ENCODE measurements at places on chromosomes 1 and 21.

DNA sequence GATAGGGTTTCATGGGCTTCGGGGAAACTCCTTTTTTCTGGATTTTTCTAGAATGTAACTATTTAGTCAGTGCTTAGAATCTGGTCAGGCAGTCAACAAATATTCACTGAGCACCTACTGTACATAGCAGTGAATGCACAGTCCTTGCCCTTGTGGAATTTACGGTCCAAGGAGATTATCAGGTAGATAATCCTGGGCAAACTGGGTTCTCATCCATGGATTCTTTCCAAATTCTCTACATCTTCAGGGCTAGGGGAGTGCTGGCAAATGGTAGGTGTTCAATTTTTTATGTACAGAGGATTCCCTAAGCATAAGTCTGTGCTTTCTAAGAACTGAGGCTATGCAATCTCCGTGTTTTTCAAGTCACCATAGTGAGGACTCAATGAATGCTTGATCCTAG lies 140.7 kb upstream of the CD34 start:
- no peak for DNase-seq

GRCh38 chr21:41648591-41649031 lies 118.2 kb downstream of the RIPK4 start:
- no peak for DNase-seq

- DNase-seq, result peak; percentile 80
Measured at GRCh38 chr1:231970684-231971083, 344.1 kb downstream of the DISC1 start.

DNA sequence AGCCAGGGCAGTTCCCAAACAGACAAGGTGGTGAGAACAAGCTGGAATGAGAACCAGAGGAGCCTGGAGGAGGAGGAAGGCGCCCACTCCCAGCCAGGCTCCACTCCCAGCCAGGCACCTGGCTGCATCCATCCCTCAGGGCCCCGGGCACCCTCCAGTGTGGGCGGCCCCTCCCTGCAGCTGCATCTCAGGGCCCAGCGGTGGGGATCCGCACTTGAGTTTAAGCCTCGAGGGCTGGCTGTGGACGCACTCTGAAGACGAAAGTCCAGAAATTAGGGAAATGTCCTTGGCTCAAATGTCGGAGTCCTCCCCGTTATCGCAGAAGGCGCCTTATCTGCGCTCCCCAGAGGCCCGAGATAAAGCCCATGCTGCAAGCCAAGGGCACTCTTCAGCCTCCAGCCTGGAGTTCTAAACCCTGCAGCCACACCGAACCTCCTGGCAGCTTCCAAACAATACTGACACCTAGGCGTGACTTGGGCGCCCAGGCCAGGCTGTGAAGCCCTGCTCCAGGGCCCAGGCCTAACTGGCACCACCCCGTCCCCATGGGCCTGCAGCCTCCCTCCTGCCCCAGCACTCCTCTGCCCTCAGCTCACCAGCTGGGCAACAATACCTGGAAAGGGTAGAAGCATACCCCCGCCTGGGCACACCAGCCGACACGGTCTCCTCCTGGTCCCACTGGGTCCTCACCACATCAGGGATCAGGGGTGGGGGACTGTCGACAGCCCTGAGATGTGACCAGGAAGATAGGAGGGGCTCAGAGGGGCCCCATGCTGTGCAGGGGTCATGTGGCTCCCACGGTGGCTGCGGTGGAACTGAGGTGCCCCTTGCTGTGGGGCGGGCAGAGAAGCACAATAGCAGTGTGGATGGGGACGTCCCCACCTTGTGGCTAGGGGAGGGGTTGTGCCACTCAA lies 184.8 kb upstream of the VAMP3 start:
- DNase-seq, result no peak

GRCh38 chr1:241598249-241598648 lies 41.9 kb downstream of the CHML start:
- no peak for DNase-seq

DNA sequence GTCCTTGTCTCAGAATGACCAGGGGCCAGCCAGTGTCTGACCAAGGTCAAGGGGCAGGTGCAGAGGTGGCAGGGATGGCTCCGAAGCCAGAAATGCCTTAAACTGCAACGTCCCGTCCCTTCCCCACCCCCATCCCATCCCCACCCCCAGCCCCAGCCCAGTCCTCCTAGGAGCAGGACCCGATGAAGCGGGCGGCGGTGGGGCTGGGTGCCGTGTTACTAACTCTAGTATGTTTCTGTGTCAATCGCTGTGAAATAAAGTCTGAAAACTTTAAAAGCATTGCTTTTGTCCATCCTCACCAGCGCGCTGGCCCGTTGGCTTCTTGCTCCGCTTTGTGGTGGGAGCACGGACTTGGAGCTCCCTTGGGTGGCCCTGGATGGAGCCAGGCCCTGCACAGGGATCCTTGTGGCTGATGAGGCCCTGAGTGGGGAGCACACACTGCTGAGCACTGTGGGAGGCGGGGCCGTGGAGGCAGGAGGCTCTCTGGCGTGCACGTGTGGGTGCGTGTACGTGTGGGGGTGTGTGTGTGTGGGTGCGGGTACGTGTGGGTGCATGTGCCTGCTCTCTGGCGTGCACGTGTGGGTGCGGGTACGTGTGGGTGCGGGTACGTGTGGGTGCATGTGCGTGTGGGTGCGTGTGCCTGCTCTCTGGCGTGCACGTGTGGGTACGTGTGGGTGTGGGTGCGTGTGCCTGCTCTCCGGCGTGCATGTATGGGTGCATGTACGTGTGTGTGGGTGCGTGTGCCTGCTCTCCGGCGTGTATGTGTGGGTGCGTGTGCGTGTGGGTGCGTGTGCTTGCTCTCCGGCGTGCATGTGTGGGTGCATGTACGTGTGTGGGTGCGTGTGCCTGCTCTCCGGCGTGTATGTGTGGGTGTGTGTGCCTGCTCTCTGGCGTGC lies 18.0 kb downstream of the RNF223 start:
- no peak for DNase-seq

DNA sequence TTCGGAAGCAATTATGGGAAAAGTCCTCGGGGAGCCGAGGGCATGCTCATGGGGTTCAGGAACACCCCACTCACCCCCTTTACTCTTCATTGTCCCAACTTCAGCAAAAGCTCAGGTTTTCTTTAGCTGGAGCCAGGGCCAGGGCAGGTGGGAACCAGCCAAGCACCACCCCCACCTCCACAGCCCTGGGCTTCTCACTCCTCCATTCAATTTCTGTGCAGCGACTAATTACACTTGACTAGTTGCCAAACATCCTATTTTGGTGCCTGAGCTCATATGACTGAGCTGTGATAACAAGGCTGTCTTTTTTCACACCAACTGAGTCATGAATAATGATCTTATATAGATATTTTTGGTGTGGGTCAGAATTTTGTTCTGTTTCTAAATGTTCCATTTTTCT lies 257.2 kb upstream of the AJAP1 start:
- no peak for DNase-seq

- no peak for DNase-seq
Measured at GRCh38 chr1:218466341-218467010, 121.3 kb downstream of the TGFB2 start.

- DNase-seq, result no peak
Measured at GRCh38 chr1:215044151-215044550, 38.4 kb upstream of the KCNK2 start.

- no peak for DNase-seq
Measured at GRCh38 chr21:29386803-29387202, 88.1 kb downstream of the BACH1 start.

DNA sequence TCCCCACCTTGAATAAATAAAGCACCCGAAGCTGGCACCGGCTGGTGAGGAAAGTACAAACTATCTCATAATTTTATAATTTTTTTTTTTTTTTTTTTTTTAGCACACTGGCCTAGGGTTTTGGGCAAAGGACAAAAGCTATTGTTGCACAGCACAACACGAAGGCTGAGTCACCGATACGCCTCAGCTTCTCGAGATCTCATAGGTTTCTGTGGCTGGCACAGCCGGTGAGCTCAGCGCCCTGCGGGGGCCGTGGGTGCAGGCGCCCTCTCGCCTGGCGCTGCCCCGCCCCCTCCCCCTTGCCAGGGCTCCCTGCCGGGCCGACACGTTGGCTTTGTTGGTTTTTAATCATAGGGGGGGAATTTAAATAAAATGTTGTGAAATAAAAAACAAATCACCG lies 17.2 kb downstream of the CASZ1 start:
- no peak for DNase-seq

GRCh38 chr1:96752394-96752793 lies 30.8 kb downstream of the PTBP2 start:
- no peak for DNase-seq

DNA sequence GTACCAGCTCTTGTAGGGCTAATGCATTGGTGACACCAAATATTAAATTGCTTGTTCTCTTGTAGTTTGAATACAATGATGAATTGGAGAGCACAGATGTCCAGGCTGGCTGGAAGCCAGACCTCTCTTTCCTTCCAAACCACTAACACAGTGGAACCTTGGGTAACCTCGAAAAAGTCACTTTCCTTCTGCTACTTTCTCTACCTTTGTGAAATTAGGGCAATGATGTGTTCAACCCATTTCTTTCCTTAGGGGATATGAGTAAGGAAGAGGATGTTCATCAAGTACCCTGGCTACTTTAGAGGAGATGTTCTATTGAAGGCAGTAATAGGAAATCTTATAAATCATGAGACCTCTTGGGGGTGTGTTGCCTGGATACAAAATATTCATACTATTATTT lies 55.7 kb downstream of the XCL2 start:
- DNase-seq, result no peak

GRCh38 chr21:31443736-31444521 lies 99.9 kb upstream of the TIAM1 start:
- no peak for DNase-seq

- peak; percentile 87 for DNase-seq
Measured at GRCh38 chr1:157226739-157227138, 88.5 kb upstream of the ETV3 start.

DNA sequence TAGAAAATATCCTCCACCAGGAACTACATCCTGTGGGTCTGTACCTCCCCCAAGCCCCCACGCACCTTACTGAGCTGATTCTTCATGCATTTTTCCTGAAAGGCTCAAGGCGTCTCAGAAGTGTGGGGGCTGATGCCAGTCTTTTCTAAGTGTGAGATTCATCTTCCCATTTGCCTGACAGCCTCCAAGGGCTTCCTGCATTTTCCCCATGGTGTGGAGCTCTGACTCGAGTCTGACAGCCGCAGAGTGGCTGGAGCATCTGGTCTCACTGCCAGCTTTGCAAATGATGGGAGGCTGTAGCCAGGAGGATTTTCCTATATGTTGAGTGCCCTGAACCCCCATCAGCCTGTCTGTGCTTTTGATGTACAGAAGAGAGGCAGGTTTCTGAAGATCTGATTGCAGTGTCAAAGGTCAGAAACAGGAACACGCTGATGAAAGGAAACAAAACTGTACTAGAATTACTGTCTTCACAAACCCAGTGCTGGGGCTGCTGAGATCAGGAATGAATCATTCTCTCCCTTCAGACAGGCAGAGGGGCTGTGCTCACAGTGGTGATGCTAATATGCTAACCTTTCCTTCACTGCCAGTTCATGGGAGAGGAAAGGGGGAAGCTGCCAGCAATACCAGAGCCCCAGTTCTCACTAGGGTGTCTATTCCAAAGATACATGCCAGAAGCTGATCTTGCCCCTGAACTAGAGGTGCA lies 201.5 kb upstream of the C1orf174 start:
- DNase-seq, result no peak

DNA sequence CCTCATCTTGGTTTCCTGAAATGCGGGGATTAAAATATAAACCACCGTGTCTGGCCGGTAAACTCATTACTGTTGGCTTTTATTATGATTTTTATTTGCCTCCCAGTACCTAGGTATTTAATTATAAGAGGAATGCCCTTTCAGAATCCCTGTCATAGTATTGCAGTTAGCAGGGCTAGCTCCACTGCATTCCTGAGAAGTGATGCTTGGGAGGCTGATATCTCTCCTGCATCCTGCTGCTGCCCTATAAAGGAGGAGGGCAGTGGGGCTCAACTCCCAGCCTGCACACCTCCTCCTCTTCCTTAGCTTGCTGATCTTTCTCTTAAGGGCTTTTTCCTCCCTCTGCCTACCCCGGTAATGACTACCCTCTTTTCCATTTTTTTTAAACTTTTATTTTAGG lies 19.9 kb upstream of the DISC1 start:
- no peak for DNase-seq

GRCh38 chr1:97396463-97396862 lies 524.4 kb downstream of the DPYD start:
- no peak for DNase-seq

DNA sequence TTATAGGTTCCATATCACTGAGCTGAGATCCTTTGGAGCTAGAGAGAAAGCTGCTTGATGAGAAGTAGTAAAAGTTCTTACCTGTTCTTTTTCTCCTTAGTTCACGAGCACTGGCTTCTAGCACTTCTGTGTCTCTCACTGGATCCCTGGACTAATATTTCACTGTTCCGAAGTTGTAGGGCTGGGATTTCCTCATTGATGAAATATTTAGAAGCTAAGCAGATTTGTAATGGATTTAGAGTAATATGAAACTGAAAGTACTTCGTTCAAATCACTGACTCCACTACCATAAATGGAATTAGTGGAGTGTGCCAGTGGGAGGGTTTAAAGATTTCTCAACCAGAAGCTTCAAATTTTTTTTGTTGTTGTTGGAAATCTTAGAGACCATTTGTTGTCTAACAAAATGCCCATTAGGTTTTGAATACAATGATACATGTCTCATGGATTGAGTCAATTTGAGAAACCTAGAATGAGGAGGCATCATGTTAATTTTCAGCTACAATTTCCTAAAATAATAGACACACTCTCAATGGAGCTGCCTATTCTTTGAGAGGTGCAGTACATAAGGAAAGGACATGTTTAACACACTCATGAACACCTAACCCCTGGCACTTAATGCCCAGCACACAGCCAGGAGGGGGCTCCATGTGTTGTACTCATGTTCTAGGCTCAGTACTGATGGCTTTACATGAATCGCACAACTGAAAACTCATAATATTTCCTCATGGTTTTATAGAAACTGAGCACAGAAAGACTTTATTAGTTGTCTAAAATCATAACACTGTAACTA lies at the start of gene GBP1:
Gene GBP1, minus strand, starts transcription at position 130 of the 790 bp plus-strand sequence. CDS start 1,974 bp downstream, outside the sequence.
- no peak for DNase-seq

GRCh38 chr1:216702170-216702569 lies 21.1 kb downstream of the ESRRG start:
- no peak for DNase-seq

GRCh38 chr1:152141971-152142584 lies 16.9 kb downstream of the RPTN start:
- DNase-seq, result no peak

- DNase-seq, result no peak
Measured at GRCh38 chr21:42406201-42406621, 2.5 kb downstream of the UBASH3A start.

DNA sequence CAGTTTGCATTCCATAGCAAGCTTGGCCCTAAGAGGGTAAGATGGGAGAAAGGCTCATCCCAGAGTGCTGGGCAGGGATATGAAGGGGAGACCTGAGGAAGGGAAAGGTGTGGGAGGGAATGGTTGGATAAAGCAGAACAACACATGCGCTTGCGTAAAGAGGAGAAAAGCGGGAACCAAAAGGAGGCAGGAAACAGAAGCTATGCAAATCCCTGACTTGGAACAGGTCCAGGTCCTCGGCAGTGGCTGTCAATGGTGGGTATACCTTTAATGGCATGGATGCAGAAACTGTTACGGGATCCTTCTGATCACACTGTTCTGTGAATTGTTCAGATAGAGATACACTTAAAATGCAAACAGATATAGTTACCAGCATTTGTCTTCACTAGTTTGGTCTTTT lies 455.6 kb downstream of the SIPA1L2 start:
- no peak for DNase-seq

Data from GF-D8 (cell line).